ENCODE measurements at places on chromosomes 1 and 21.

DNA sequence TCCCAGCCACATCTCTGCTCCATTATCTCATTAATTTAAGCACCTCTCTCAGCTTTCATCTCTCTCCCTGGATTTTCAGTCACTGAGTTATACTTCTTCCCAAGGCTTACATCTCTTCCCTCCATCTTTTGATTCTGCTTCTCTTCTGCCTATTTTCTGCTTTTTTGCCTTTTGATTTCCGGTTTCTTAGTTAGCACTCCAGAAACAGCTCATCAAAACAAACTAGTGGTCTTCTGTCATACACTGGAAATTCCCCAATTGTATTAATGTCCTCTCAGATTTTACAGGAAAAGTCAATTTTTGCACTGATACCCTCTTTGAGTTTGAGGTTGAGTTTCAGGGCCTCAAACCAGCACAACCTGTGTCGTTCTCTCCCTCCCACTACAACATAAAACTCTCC is 1.5 kb downstream of the LCE3E start:
- no peak for DNase-seq

DNA sequence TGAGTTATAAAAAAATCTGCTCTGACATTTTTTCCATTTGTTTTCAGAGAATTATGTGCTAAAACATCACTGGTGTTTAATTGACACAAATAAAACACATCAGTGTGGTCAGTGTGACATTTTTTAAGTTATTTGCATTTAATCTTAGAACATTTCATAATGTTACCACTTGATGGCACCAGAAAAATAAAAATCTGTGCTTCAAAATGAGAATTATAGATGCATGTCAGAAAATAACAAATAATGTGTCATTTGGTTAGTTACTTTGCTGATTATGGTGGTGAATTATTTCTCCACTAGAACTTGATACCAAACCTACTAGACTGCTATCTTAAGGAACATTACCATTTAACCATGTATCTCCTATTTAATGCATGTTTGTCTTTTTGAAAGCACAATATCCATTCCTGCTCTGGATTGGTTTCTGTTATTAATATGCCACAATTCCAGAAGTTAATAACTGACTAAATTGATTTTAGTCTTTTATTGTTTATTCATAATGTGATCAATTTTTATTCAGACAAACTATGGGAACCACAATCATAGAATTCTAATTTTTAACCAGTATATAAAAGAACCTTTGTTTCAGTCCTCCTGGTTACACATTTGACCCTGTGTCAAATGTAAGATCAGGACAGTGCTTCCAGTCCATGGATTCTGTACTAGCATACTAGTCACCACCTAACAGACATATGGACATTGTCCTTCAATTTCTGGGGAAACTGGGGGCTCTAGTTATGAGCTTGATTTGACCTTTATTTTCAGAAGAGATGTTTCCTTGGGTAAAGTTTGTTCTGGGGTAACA is 81.0 kb downstream of the RPS6KC1 start:
- no peak for DNase-seq

- no peak for DNase-seq
These were observed 9.1 kb downstream of the SCYL3 start for GRCh38 chr1:169884634-169885033.

DNA sequence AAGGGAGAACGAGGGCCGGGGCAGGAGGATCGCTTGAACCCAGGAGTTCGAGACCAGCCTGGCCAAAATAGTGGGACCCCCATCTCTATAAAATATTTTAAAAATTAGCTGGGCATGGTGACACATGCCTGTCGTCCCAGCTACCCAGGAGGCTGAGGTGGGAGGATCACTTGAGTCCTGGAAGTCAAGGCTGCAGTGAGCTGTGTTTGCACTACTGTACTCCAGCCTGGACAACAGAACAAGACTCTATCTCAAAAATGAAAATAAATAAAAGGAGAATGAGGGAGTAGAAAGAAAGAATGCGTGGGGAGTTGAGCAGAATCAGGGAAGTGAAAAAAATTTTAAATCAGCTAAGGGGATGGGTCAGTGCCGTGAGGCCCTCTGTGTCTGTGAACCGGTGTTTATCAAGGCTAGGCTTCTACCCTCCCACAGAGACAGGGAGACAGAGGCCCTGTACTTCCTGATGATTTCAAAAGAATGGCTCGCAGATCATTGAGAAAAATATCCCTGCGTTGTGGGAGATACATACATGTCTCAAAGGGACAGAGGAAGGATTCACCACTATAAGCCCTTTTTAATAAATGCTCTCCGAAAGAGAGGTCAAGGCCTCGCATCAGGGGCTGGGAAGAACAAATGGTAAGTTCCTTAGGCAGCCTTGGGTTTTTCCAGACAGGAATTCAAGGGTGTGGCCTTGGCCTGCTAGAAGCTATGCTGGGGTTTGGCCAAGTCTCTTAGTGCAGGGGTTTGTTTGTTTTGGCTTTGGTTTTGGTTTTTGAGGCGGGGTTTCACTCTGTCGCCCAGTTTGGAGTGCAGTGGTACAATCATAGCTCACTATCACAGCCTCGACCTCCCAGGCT is 20.7 kb downstream of the IL10RB start:
- DNase-seq, result no peak

GRCh38 chr1:164265232-164265631 is 293.8 kb upstream of the PBX1 start:
- DNase-seq, result no peak

DNA sequence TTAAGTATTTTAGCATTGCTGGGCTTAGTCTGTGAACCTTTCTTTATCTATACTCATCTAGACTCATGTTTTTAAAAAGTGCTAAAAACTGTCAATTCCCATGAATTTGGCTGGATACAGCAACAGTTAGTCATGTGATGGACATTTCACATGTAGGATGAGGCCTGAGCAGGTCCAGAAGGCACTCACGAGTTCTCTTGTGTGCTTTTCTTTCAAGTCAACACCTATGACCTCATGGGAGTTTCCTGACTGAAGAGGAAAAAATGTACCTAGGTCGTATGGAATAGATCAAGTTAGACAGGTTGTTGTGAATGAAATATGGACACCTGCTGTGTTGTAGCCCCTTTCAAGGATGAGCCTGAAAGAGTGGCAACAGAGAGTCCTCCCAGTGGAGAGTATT is 394.2 kb downstream of the DUSP10 start:
- DNase-seq, result no peak

DNA sequence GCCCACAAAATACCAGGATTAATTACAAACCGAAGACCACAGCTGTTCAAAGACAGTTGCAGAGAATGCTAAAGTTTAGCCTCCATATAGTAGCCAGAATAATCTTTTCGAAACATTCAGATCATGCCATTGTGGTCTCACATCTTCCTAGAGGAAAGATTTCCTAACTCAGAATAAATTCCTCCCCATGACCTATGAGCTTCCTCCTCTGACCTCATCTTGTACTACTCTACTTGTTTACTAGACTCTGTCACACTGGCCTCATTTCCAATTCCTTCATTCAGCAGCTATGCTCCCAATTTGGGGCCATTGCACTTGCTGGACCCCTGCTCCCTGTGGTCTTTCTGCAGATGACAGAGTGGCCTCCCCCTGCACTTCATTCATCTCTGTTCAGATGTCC is 71.8 kb upstream of the LRRC53 start:
- no peak for DNase-seq

- no peak for DNase-seq
These were observed 92.6 kb downstream of the NID1 start for GRCh38 chr1:235972311-235972689.

- DNase-seq, result no peak
These were observed 565.2 kb downstream of the NEGR1 start for GRCh38 chr1:71717186-71717585.

DNA sequence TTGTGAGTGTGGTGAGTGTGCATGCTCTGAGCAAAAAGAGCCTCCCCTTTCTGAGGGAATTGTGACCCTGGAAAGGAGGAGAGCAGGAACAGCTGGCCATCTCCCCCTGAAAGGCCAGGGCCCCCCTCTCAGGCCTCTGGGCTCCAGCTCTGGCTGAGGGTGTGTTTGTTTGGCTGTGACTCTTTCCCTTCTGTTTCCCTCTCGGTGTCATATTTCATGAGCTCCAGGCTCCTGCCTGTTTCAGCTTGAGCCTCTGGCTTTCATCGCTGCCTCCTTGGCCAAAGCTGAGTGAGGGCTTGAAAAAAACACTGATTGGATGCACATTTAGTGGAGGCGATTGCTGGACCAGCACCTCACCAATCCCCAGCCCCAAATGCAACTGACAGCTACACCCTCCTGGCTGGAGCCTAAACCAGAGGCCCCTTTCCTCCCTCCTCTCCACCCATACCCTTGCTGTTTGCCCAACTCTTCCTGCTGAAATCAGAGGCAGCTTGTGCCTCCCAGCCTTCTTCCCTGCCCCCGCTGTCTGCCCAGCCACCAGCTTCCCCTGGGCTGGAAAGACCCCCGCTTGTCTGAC is 64.1 kb downstream of the DDR2 start:
- no peak for DNase-seq

DNA sequence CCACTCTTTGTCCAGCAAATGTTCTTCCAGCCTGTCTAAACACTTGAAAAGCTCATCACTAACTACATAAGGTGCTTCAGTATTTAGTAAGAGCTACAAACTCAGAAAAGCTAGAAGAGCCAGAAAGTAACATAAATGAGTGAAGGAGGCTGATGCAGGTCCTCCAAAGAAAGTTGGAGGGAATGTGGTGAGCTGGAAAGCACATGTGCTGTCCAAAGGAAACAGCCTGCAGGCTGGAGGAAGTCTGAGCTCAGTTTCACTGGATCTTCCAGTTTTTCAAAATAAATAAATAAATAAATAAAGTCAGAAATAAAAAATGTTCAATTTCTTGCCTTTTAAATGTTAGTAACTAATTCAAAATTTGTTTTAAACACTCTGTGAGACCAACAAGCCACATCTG is 25.5 kb downstream of the ZC3H11B start:
- no peak for DNase-seq

GRCh38 chr1:208141610-208142192 is 102.5 kb downstream of the PLXNA2 start:
- no peak for DNase-seq

- DNase-seq, result no peak
These were observed 2.5 kb downstream of the FCRL2 start for GRCh38 chr1:157774412-157774811.

- no peak for DNase-seq
These were observed 19.2 kb upstream of the BACH1 start for GRCh38 chr21:29279558-29279957.
